ENCODE measurements at places on chromosomes 1 and 21.

- no peak for DNase-seq
These were observed 202.0 kb downstream of the AJAP1 start for GRCh38 chr1:4856396-4856795.

- DNase-seq, result peak; percentile 16
These were observed 119.8 kb downstream of the OSBPL9 start for GRCh38 chr1:51736702-51737101.

GRCh38 chr1:40092241-40092640 is 4.8 kb downstream of the PPT1 start:
- DNase-seq, result no peak

- DNase-seq, result no peak
These were observed at the start of gene FAM177B for GRCh38 chr1:222736972-222737371. FAM177B (plus strand) TSS chr1:222737202; CDS start chr1:222746546, 9,344 bp downstream.

- no peak for DNase-seq
These were observed 1.6 kb upstream of the CTSK start for GRCh38 chr1:150809651-150810050.

DNA sequence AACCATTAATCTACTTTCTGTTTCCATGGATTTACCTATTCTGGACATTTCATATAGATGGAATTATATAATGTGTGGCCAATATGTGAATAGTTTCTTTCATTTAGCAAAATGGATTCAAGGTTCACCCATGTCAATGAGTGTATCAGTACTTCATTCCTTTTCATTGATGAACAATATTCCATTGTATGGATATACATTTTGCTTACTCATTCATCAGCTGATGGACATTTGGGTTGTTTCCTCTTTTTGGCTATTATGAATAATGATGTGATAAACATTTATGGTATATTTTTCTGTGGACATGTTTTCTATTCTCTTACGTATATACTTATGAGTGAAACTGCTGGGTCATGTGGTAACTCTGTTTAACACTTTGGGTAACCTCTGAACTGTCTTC is 97.8 kb downstream of the SCMH1 start:
- no peak for DNase-seq

- DNase-seq, result no peak
These were observed 62.4 kb upstream of the STUM start for GRCh38 chr1:226486161-226486560.

DNA sequence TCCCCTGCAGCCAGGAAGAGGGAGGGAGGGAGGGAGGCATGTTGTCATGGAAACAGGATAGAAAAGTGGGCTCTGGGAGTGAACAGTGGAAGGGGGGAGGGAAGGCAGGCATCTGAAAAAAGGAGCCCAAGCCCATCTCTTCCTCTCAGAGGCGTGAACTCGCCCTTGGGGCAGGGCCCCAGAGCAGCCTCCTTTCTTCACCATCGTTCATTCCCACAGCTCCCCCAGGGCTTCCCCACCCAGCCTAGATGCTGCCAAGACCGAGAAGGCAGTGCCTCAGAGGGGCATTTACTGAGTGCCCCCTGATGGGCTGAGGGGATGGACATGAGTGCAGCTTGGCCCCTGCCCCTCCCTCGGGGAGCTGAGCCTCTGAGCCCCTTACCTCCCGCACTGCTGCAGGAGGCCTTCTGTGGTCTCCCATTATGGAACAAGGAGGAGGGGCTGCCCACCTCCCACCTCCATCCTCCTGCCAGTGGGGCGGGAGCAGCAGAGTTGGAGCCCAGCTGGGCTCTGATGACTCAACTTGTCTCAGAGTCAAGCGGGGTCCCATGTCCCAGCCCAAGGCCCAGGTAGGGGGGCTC is 39.1 kb upstream of the KIF21B start:
- no peak for DNase-seq

- no peak for DNase-seq
These were observed 76.6 kb upstream of the ACTRT2 start for GRCh38 chr1:2944705-2945104.

- peak; percentile 88 for DNase-seq
These were observed 145.6 kb downstream of the ZZZ3 start for GRCh38 chr1:77536813-77537212.

DNA sequence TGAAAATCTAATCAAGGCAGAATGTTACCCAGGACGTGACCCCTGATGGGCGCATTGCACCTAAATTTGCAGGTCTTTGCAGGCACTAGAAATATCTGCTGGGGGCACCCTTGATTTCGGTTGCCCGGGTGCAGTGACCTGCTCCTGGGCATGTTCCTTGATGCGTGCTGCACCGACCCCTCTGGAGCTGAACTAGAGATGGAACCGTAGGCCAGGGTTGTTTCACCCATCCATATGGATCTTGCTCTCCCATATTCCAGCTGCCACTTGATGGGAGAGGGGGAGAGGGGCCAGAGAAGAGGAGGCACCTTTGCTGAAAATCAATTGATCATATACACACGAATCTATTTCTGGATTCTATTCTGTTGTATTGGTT is 8.4 kb upstream of the COL18A1 start:
- DNase-seq, result no peak

- DNase-seq, result no peak
These were observed 20.9 kb downstream of the TMEM50B start for GRCh38 chr21:33458861-33459260.

- DNase-seq, result no peak
These were observed 2.3 kb upstream of the MSH4 start for GRCh38 chr1:75794382-75794781.

DNA sequence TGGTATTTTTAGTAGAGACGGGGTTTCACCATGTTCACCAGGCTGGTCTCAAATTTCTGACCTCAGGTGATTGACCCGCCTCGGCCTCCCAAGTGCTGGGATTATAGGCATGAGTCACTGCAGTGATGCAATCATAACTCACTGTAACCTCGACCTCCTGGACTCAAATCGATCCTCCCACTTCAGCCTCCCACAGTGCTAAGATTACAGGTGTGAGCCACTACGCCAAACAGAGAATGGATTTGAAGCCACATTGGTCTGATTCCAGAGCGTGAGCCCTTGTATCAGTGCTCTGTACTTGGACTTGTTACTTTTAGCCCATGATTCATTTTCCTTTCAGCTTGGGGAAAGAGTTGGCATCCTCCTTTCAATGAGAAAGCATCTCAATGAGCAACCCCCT is 14.9 kb upstream of the ZNF683 start:
- peak; percentile 88 for DNase-seq

DNA sequence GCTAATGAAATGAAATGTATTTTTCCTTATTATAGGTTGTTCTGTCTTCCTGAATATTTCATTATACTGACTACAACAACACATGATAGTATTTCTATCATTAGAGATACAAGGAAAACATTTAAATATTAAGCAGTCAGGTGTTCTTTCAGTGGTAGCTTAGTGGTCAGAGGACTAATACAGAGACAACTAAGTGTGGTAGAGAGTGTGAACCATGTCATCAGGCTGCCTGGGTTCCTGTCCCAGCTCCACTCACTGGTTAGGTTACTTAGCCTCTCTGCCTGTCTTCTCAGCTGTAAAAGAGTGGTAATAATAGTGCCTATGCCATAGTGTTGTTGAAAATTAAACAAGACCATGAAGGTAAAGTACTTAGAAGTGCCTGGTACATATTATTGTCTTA is 3.9 kb downstream of the UAP1 start:
- no peak for DNase-seq

- no peak for DNase-seq
These were observed 51.2 kb downstream of the RGS4 start for GRCh38 chr1:163120372-163120771.
